ENCODE measurements at places on chromosomes 5 and 9. TPM values are rescaled to one million over a fixed set of nuclear protein-coding genes. Genes with fewer than 3 reads are reported as not detected.

DNA sequence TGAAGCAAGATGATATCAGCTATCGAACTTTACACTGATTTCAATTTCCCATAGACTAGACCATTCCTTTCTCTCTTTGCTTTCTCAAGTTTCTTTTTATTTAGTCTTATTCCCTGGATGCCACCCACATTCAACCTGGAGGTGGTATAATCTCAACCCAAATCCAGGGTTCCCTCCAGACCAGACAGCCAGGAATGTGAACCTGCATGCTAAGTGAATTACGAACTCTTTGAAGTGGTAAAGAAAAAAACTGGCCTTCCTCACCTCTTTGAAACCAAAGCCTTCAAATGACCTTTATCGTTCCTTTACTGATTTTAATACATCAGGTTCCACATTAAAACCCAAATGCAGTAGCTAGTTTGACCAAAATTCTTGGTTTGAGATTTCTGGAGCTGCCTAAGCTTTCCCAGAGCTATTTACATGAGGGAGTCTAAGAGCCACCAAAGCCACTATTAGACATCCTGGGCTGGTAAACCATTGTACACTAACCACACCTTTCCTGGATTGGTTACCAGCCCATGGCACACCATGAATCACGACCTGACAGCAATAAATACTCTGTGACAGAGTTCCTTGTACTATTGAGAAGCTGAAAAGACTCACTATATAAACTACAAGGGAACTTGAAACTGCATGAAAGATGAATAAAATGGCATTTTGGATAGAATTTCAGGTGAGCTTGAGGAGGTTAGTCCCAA is 323.7 kb downstream of the ADAMTS6 start:
- no peak overlapping the region for H3K27ac ChIP-seq
- H3K27me3 ChIP-seq = no peaks in the 10 kb centered on the region
- no peaks in the 10 kb centered on the region for H3K36me3 ChIP-seq
- no peak for DNase-seq

DNA sequence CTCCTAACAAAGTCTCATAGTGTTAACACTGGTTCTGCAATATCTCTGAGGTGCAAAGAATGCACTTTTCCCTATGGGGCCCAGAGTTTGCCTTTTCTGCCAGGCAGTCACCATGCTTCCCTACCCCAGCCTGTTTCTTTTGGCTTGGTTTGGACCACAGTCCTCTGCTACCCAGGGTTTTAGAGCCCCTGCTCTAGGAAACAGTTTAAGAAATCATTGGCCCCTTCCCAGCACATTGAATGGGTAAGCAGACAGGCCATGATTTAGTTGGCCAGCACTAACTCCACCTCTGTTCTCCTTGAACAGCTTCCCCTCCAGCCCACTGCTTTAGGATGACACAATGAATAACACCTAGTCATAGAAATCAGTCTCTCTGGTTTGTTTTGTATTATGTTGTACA is 73.2 kb downstream of the UBAP1 start:
- no peak for DNase-seq
- peaks cover 25% of the 10 kb centered on the region for H3K4me1 ChIP-seq

DNA sequence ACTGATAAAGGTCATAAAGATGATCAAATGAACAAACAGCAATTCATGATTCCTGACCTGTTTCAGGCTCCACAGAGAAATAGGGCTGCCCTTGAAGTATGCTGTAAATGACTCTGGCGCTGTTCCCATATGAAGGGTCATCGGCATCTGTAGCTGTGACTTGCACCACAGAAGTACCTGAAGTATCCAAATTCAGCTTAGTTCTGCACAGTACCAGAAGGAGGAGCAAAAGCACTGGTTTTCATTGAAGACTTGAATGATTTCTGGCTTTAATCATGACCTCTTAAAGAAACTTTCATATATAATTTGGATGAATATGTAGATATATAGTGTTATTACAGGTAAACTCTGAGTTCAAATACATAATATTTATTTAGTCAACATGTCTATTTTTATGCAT is 109.1 kb downstream of the CDH10 start:
- no peaks in the 10 kb centered on the region for H3K27me3 ChIP-seq
- H3K27ac ChIP-seq = no peak overlapping the region
- no peaks in the 10 kb centered on the region for H3K4me1 ChIP-seq

DNA sequence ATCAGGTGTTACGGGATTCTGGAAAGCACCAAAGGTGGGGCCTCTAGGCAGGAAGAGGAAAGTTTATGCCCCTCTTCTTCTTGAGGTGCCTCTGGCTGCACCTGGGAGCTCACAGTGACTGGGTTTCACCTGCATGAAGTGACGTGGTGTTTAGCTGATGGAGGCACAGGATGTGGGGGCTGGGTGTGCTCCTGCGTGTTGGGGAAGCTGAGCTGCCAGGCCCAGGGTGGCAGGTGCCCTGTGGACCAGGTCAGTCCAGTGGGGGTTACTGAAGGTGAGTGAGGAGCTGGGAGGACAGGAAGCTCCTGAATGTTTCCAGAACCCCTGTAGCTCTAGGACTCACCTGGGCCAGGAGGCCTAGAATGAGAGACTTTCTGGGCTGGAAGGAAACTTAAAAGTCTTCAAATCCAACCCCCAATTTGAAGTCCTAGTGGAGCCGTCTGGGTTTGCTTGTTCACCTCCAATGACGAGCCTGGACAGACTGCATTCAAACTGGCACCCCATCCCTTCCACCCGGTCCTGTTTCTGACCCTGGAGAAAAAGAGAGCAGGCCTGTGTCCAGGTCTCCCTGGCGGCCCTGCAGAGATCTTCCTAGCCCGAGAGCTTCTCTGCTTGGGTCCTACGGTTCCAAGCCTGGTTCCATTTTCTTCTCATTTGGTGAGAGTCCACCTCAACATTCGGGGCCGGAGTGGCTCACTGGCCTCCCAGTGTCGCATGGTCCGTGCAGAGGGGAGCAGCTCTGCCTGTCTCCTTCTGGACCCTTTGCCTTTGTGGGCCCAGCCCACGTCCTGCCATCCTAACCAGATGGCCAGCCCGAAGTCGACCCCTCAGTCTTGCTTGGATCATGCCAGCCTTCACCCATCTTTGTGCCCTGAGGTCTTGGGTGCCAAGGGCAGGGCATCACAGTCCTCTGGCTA is 22.3 kb downstream of the TRAF1 start:
- no peak for DNase-seq
- no peak overlapping the region for H3K4me3 ChIP-seq
- no peaks in the 10 kb centered on the region for H3K4me1 ChIP-seq
- peaks cover 2% of the 10 kb centered on the region for H3K36me3 ChIP-seq

DNA sequence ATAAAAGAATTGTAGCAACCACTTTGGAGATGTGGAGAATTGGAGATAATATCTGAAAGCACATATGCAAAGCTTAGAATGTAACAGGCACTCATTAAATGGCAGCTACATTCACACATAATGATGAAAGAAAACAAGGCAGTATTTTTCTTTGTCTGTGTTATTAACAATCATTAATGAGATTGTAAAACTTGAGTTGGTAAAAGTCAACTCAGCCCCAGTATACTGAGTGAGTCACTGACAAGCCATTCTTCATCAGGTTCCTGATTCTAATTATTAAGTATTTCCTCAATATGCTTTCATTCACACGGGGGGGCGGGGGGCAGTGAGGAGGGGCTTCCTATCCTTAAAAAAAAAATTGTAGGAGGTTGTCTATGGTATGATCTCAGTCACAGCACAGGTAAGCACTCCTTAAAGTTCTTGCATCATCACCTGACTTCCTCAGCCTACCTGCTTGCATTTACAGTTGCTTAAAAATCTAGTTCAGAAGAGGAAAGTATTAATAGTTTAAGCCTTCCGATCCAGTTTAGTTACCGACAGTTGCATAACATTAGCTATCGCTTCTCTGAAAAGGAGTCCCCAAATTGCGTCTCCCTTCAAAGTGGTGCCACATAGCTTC is 379.8 kb downstream of the EFNA5 start:
- no peaks in the 10 kb centered on the region for H3K4me1 ChIP-seq
- no peak for DNase-seq
- no peaks in the 10 kb centered on the region for H3K36me3 ChIP-seq
- H3K27me3 ChIP-seq = no peaks in the 10 kb centered on the region

DNA sequence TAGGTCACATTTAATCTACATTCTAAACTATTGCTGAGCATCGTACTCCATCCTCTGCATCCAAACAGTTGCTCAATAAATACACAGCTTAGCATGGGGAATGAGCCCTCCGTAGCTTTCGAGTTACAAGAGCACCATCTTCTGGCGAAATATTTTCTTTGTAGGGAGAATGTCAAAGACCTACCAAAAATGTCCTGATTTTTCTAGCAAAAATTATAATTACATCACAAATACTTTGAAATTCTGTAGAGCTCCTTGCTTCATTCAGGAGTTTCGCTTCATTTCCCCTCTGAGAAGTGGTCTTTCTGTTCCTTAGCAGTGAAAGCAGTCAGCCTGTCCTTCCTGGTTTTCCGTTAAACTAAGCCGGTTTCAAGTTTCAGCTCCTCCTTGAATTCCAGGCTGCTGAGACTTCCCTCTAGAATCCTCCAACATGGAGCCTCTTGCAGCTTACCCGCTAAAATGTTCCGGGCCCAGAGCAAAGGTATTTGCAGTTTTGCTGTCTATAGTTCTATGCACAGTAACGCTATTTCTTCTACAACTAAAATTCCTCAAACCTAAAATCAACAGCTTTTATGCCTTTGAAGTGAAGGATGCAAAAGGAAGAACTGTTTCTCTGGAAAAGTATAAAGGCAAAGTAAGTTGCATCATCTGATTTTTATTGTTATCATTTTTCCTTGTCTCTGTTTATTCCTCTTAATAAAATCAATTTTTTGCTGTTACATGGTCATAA is at the start of gene GPX8:
TSS of gene GPX8 (plus strand) at position 409 of the 730 bp plus-strand sequence. CDS start at position 431, 22 bp downstream.
- no peaks in the 10 kb centered on the region for H3K27me3 ChIP-seq
- H3K4me1 ChIP-seq = peaks cover 4% of the 10 kb centered on the region

FGF18 gene
- total RNA-seq = not detected

GRCh38 chr5:19498852-19499251 is 489.1 kb downstream of the CDH18 start:
- H3K27me3 ChIP-seq = no peaks in the 10 kb centered on the region
- no peak overlapping the region for H3K27ac ChIP-seq
- DNase-seq = no peak
- no peak overlapping the region for H3K4me3 ChIP-seq

- no peak overlapping the region for H3K27ac ChIP-seq
- DNase-seq = no peak
- no peaks in the 10 kb centered on the region for H3K4me1 ChIP-seq
These were observed 326.7 kb upstream of the GRAMD2B start for GRCh38 chr5:126096442-126097006.

DNA sequence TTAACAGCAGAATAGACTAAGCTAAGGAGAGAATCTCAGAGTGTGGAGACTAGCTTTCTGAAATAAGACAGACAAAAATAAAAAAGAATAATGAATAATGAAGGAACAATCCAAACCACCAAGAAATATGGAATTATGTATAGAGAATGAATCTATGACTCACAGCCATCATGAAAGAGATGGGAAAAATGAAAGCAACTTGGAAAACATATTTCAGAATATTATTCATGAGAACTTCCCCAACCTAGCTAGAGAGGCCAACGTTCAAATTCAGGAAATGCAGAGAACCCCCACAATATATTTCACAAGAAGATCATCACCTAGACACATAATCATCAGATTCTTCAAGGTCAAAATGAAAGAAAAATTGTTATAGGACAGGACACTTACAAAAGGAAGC is 349.0 kb upstream of the MPDZ start:
- H3K4me1 ChIP-seq = no peaks in the 10 kb centered on the region
- no peak overlapping the region for H3K4me3 ChIP-seq
- no peaks in the 10 kb centered on the region for H3K36me3 ChIP-seq
- H3K27ac ChIP-seq = no peak overlapping the region
- H3K27me3 ChIP-seq = no peaks in the 10 kb centered on the region

GRCh38 chr9:124553738-124554137 is 46.5 kb upstream of the NR5A1 start:
- no peaks in the 10 kb centered on the region for H3K36me3 ChIP-seq
- peaks cover 19% of the 10 kb centered on the region for H3K4me1 ChIP-seq
- DNase-seq = peak; percentile 94

LCN1 gene
- total RNA-seq = not detected

DNA sequence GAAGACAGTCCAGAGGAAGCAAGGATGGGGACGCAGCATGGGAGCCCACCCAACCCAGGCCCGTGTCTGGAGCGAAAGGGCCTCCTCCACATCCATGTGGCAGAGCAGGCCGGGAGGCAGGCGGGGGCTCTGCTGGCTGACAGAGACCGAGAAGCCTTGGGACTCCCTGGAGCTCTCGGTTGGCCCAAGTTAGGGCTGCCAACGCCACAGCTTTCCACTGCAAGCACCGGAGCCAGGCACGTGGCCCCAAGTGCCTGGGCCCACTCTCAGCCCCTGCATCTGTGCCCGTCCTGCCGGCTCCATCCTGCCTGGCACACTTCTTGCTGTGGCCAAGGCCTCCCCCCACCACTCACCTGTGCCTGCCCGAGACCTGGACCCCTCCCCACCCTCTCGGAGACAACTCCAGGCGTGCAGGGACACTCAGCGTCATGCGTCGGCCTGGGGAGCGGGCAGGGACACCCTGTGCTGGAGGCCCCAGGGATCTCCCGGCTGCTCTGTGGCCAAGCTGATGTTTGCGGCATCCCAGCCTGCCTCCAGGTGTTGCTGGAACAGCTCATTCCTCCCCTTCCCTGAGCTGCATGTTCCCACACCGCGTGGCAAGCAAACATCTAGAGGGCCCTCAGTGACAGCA is 31.5 kb downstream of the SLC6A3 start:
- H3K4me3 ChIP-seq = no peak overlapping the region
- no peaks in the 10 kb centered on the region for H3K4me1 ChIP-seq
- no peaks in the 10 kb centered on the region for H3K36me3 ChIP-seq
- DNase-seq = no peak
- no peak overlapping the region for H3K27ac ChIP-seq

- no peak for DNase-seq
- H3K27ac ChIP-seq = peak overlapping the region; percentile 91
These were observed 9.6 kb downstream of the LRRC8A start for GRCh38 chr9:128891321-128892220.

OLFM1 gene
- total RNA-seq = 0.36 TPM

DNA sequence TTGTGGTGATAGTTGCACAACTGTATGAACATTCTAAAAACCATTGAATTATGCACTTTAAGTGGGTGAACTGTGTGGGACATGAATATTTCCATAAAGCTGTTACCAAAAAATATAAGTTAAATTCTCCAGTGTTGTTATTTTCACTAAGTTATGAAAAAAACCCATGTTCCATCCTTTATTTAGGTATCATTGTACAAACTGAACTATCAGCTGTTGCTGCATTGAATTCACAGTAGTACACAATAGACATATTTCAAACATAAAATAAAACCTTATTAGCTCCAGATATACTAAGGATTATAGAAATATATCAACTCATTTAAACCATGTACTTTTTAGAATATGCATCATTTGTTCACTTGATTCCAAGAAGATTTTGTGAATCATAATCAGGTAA is 192.1 kb downstream of the COMMD10 start:
- H3K27me3 ChIP-seq = no peaks in the 10 kb centered on the region
- H3K4me1 ChIP-seq = peaks cover 2% of the 10 kb centered on the region
- H3K36me3 ChIP-seq = no peaks in the 10 kb centered on the region
- DNase-seq = no peak
- H3K27ac ChIP-seq = no peak overlapping the region

GRCh38 chr9:85248514-85249312 is 493.0 kb downstream of the AGTPBP1 start:
- H3K36me3 ChIP-seq = no peaks in the 10 kb centered on the region
- no peaks in the 10 kb centered on the region for H3K27me3 ChIP-seq
- no peak overlapping the region for H3K4me3 ChIP-seq
- no peaks in the 10 kb centered on the region for H3K4me1 ChIP-seq
- no peak overlapping the region for H3K27ac ChIP-seq

- no peak overlapping the region for H3K4me3 ChIP-seq
- H3K36me3 ChIP-seq = peaks cover 15% of the 10 kb centered on the region
- H3K27ac ChIP-seq = no peak overlapping the region
These were observed 20.6 kb upstream of the CAAP1 start for GRCh38 chr9:26913138-26913668.

All from IMR-90 (cell line).